ENCODE measurements at places on chromosomes 2 and 18.

GRCh38 chr18:12309683-12310198 lies 1.7 kb downstream of the TUBB6 start:
- peak; percentile 28 for DNase-seq

GRCh38 chr2:241595600-241596140 lies 37.1 kb downstream of the BOK start:
- no peak for DNase-seq

- peak; percentile 80 for DNase-seq
Observed at GRCh38 chr2:240426845-240427721, 8.4 kb upstream of the GPC1 start.

DNA sequence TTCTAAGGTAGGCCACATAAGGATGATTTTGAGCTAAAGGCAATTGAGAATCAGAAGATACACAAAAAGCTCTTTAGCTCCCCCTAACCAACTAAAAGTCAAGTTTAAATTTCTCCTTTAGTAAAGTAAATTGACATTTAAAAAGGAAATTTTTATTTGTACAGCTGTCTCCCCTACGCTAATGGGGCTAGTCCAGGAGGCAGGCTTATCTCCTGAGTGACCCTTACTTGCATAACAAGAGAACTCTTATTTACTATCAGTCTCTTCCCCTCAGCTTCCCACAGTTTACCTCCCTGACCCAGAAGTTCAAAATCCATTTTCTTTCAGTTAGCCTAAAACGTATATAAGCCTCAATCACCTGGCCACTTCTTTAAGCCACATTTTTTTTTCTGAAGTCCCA lies 1002.8 kb upstream of the NRXN1 start:
- no peak for DNase-seq

GRCh38 chr2:10316336-10316735 lies 13.6 kb downstream of the HPCAL1 start:
- DNase-seq: no peak

Measured in fibroblast of villous mesenchyme (primary cell).